ENCODE measurements at places on chromosomes 16 and 17. TPM values are rescaled to one million over a fixed set of nuclear protein-coding genes. Genes with fewer than 3 reads are reported as not detected.

DNA sequence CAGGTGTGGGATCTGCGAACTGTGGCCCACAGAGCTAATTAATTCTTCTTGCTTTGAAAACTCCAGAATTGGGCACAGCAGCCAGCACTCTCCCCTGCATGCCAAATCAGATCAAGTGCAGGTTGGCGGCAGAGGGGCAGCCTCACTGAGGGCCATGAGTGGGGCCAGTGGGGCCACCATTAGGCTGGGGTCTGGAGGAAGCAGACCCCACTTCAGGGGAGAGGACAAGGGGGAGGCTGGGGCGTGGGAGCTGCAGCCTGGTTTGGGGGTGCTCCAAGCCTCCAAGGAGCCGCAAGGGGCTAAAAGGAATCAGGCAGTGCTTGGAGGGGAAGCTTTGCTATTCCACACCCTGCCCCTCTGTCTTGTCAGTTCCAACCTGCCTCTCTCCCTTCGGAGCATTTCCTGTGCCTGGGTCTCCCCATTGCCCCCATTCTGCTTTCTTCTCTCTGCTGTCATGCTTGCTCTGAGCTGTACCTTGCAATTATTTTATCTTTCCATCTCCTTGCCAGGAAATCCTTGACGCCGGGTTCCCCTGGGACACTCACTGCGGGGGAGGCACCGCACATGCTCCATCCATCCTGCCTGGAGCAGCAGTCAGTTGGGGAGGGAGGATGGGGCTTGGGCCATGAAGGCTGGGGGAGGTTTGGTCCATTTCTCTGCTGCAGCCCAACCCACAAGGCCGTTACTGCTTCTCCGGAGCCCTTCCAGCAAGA, 3.3 kb upstream of the ABCC3 start:
- peaks cover 8% of the 10 kb centered on the region for H3K4me1 ChIP-seq
- no peak overlapping the region for H3K4me3 ChIP-seq
- H3K27ac ChIP-seq = no peak overlapping the region

GRCh38 chr16:58286769-58287433, 7.9 kb downstream of the PRSS54 start:
- no peak overlapping the region for H3K27ac ChIP-seq
- no peak for DNase-seq
- H3K4me3 ChIP-seq = no peak overlapping the region
- no peaks in the 10 kb centered on the region for H3K27me3 ChIP-seq
- no peaks in the 10 kb centered on the region for H3K4me1 ChIP-seq

- H3K4me1 ChIP-seq = peaks cover 50% of the 10 kb centered on the region
- no peaks in the 10 kb centered on the region for H3K27me3 ChIP-seq
Measured at GRCh38 chr16:3089717-3090592, 9.1 kb downstream of the ZSCAN10 start.

- no peaks in the 10 kb centered on the region for H3K27me3 ChIP-seq
- no peak for DNase-seq
- peaks cover 24% of the 10 kb centered on the region for H3K4me1 ChIP-seq
Measured at GRCh38 chr16:81711657-81712319, 67.3 kb upstream of the PLCG2 start.

GRCh38 chr17:7167832-7168231, 11.3 kb downstream of the ASGR1 start:
- H3K36me3 ChIP-seq = no peaks in the 10 kb centered on the region
- no peak overlapping the region for H3K27ac ChIP-seq
- no peak for DNase-seq
- no peaks in the 10 kb centered on the region for H3K27me3 ChIP-seq

- no peak overlapping the region for H3K27ac ChIP-seq
- peaks cover 3% of the 10 kb centered on the region for H3K4me1 ChIP-seq
- no peak overlapping the region for H3K4me3 ChIP-seq
- no peak for DNase-seq
- no peaks in the 10 kb centered on the region for H3K36me3 ChIP-seq
- H3K27me3 ChIP-seq = peaks cover 2% of the 10 kb centered on the region
Measured at GRCh38 chr17:58184986-58185761, 7.4 kb upstream of the EPX start.

DNA sequence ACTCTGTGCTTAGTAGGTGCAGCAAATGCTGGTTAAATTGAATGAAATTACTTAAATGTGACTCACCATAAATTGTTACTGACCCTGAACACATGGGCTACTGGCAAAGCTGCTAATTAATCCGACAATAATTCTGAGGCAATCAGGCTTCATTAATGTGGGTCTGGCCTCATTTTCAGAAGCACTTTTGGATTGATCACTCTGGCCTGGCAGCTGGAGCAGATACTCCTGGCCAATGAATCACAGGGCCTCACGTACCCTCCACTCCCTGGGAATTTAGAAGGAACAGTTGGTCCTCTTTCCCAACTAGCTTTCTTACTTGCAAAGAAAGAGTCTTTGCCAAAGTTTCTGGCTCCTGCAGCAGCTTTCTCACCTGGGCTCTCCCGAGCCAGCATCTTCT, 162.0 kb upstream of the ZKSCAN2 start:
- H3K4me1 ChIP-seq = no peaks in the 10 kb centered on the region
- DNase-seq = no peak
- H3K36me3 ChIP-seq = no peaks in the 10 kb centered on the region
- no peaks in the 10 kb centered on the region for H3K27me3 ChIP-seq
- no peak overlapping the region for H3K27ac ChIP-seq
- no peak overlapping the region for H3K4me3 ChIP-seq

DNA sequence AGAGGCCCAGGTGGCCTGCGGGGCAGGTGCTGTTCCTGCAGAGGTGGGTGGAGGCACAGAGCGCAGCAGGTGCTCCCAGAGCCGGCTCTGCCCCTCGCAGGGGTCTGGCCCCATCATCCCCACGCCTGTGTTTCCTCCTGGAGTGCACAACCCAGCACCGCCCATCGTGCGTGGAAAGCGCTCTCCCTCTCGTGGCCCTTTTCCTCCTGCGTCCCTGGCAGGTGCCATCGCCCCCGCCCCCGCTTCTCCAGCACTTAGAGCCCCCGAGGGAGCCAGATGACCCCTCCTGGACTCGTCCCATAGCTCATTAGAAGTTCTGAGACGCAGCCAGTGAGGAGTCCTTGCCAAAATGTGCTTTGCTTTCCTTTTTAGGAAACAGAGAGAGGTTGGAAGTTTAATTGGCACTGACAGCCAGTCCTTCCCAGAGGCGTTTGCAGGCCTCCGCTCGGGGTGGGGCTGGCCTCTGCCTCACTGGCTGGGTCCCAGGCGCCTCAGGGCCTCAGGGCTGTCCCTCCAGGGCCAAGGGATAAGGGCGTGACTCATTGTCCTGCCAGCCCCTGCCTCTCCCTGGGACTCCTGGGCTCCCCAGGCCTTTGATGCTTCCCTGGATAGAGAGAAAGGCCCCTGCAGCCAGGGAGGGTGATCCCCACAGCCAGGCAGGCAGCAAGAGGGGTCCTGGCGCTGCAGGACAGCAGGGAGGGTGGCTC, 32.2 kb upstream of the CHMP6 start:
- DNase-seq = no peak
- H3K4me1 ChIP-seq = no peaks in the 10 kb centered on the region
- no peak overlapping the region for H3K27ac ChIP-seq
- no peak overlapping the region for H3K4me3 ChIP-seq

DNA sequence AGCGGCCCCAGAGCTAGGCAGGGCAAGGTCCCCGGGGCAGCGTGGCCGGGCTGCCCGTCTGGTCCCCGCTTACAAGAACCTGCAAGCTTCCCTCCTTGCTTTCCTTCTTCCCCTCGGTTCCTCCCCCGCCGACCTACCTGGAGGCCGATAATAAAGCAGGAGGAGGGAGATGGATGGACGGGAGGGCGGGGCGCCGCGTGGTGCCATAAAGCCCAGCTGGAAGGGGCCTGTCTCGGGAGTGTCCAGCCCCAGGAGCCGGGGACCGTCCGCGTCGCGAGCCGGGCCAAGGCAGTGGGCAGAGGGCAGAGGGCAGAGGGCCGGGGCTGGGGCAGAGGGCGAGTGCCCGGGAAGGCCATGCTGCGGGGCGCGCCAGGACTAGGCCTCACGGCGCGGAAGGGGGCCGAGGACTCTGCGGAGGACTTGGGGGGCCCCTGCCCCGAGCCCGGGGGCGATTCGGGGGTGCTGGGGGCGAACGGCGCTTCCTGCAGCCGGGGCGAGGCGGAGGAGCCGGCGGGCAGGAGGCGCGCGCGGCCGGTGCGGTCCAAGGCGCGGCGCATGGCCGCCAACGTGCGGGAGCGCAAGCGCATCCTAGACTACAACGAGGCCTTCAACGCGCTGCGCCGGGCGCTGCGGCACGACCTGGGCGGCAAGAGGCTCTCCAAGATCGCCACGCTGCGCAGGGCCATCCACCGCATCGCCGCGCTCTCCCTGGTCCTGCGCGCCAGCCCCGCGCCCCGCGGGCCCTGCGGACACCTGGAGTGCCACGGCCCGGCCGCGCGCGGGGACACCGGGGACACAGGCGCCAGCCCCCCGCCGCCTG, at the start of gene BHLHA9:
BHLHA9 (plus strand) TSS at position 235 of the 820 bp plus-strand sequence; CDS start at position 355, 120 bp downstream.
- no peak within 1 kb of the TSS for H3K4me3 ChIP-seq
- peaks cover 8% of the 10 kb centered on the region for H3K4me1 ChIP-seq
- H3K27me3 ChIP-seq = no peaks in the 10 kb centered on the region
- no peak within 1 kb of the TSS for H3K27ac ChIP-seq
- no peaks in the 10 kb centered on the region for H3K36me3 ChIP-seq

DNA sequence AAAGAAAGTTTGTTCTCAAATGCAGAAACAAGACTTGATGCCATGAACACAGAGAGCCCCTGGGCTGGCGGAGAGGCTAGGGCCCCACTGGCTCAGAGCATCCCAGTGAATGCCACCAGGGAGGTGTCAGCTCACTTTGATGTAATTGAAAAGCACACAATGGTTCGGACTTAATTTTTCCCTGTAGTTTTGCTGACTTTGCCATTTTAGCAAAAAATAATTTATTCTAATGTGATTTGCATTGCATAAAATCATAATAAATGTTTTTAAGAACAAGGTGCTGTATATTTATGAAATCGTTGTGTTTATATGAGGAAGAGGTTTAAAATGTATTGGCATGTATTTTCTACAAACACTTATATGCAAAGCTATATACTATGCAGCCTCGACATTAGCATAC, 140.5 kb downstream of the HS3ST4 start:
- no peaks in the 10 kb centered on the region for H3K4me1 ChIP-seq
- no peaks in the 10 kb centered on the region for H3K27me3 ChIP-seq
- no peak for DNase-seq
- no peak overlapping the region for H3K4me3 ChIP-seq

DNA sequence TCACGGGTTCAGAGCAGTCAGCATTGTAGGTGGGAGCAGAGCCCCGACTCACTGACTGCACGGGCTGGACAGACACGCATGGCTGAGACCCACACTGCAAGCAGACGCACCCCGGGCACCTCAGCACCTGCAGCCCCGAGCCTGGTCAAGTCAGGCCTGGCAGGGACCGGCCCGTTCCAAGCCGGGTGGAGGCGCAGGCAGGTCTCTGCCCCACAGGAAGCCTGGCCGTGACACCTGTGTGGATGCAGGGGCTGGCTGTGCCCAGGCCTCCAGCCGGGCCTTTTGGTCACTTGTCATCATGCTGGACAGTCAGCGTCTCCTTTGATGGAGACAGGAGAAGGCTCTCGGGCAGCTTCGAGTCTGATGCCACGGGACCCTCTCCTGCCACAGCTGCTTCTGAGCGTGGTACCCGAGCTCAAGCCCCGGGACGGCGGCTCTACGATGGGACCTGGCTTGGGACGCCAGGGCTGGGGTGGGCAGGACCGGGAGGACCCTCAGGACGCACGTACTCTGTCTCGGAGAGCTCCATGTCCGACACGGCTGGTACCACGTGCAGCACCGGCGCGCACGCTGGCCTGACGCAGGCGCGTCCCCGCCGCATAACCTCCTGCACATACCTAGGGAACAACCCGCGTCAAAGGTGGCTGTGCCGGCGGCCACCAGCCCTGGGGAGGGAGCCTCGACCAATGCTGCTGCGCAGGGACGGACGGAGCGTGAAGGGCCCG, 7.9 kb downstream of the PDIA2 start:
- H3K27me3 ChIP-seq = no peaks in the 10 kb centered on the region
- H3K27ac ChIP-seq = no peak overlapping the region
- no peak for DNase-seq
- no peaks in the 10 kb centered on the region for H3K4me1 ChIP-seq
- no peak overlapping the region for H3K4me3 ChIP-seq
- peaks cover 33% of the 10 kb centered on the region for H3K36me3 ChIP-seq

DNA sequence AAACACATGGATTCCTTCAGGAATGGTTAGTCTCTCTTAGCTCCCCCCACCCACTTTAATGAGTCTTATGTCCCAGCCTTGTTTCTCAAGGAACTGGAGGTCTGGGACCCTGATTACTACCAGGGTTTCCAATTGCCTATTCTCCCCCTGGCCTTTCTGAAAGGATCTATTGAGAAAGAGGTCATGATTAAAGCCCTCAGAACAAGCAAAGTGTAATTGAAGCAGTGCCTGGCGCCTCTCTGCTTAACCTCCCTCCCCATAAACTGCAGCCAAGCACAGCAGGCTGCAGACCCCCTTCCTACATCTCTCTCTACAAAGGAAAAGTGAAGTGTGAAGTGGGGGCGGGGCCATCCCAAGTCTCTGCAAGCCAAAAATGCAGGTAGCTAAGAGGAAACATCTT, 159.7 kb upstream of the CDH11 start:
- no peaks in the 10 kb centered on the region for H3K4me1 ChIP-seq
- H3K27ac ChIP-seq = no peak overlapping the region
- H3K4me3 ChIP-seq = no peak overlapping the region

- H3K36me3 ChIP-seq = peaks cover 6% of the 10 kb centered on the region
- no peaks in the 10 kb centered on the region for H3K27me3 ChIP-seq
- H3K27ac ChIP-seq = peak overlapping the region; percentile 90
- DNase-seq = no peak
Measured at GRCh38 chr17:54968988-54969332, 395 bp downstream of the STXBP4 start.

DNA sequence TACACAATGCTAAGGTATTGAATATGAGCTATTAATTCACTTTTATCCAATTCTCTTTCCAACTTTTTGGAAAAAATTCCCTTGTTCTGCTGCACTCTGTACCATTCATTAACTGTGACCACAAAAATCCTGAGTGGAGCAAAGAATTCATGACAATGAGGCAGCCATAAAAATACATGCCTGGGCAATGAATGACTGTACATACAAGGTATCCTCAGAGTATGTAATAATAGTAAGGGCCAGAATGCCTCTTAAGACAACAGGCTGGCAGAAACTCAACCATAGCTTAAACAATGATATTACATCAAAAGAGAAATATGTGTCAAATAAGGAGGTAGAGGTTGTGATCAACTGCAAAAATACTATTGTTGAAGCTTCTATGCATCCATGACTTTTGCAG, 74.7 kb upstream of the CA10 start:
- no peaks in the 10 kb centered on the region for H3K36me3 ChIP-seq
- no peaks in the 10 kb centered on the region for H3K27me3 ChIP-seq
- H3K4me3 ChIP-seq = no peak overlapping the region
- no peak overlapping the region for H3K27ac ChIP-seq

DNA sequence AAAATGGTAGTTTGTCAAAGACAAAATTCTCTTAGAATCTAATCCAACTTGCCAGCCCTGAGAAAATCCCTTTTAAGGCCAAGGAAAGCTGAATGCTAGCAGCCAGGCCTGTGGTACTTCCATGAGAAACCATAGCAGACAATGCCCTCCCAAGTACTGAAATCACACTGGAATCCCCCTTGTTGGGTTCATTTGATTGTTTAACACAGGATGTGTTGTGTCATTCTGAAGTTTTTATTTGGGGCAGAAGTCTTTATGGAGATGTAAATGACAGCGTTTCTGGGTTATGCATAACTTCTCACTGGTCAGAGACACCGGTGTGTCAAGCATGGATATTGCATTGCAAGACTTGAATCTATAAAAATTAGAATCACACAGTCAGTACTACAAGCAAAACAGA, 6.0 kb upstream of the ARL2BP start:
- H3K4me1 ChIP-seq = peaks cover 3% of the 10 kb centered on the region

SRCIN1 gene
- 0.28 TPM for total RNA-seq

KLHL11 gene
- total RNA-seq = 20.6 TPM

SLC16A13 gene
- total RNA-seq = 13.1 TPM

RAB37 gene
- total RNA-seq = 25.9 TPM

CNTNAP1 gene
- total RNA-seq = 2.5 TPM

TMEM204 gene
- 125 TPM for total RNA-seq
